ENCODE measurements at places on chromosomes 2 and 18.
A peak's percentile ranks its signal among the peaks of the same experiment; 100 is the strongest.

- no peak for DNase-seq
Measured at GRCh38 chr2:45399040-45399784, 211.9 kb downstream of the SRBD1 start.

DNA sequence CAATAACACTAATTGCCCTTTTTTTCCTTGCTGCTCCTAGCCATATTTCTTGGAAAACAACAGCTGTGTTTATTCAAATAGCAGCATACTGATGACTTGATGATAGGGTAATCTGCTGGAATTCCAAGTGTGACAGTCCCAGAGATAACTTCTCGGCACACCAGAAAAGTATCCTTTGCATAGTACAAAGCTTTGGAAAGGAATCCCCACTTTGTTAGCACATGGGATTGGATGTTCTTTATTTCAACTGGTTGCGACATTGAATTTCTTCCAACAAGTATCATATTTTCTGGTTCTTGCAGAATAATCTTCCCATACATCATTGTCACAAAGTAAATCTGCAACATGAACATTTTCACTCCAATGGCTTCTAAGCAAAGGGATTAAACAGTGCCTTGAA is 445.8 kb upstream of the ACVR2A start:
- no peak for DNase-seq

DNA sequence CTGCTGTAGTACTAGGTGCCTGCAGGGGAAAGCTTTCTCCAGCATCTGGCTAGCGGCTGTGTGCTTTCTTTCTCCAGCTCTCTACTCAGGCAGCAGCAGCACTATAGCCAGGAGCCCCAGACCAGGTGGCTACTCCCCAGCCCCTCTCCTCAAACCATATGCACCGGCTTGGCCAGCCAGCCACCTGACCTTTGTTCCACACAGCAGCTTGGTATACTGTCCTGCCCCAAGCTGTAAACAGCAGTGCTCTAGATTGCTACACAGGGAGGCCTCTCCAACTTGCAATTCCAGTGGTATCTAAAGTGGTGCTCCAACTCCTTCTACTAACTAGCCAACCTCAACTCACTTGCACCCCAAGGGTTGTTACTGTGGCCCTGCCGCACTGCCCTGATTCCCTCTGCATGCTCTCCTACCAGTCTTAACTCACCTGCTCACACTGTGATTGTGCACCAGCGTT is 19.6 kb downstream of the LDAH start:
- no peak for DNase-seq

DNA sequence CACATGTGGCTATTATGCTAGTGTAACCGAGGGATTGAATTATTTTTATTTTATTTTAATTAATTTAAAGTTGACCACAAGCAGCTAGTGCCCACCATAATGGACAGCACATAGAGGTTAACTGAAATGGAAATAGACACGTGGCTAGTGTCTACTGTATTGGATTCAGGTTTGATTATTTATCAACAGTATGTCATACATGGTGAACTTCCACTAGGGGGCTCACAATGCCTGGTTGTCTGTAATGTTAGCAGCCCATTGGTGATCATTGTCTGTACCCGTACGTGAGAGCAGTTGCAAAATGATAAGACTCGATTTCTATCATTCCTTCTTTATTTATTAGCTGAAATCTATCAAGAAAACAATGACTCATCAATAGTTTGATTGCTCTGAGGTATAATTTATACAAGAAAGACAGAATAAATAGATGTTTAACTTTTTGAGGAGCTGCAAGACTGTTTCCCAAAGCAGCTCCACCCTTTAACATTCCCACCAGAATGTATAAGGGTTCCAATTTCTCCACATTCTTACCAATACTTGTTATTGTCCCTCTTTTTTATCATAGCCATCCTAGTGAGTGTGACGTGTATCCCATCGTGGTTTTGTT is 76.5 kb downstream of the CYBRD1 start:
- DNase-seq, result no peak

GRCh38 chr2:2586931-2587330 is 255.9 kb upstream of the MYT1L start:
- DNase-seq, result no peak

GRCh38 chr2:81196383-81196851 is 891.9 kb upstream of the LRRTM1 start:
- DNase-seq, result no peak

DNA sequence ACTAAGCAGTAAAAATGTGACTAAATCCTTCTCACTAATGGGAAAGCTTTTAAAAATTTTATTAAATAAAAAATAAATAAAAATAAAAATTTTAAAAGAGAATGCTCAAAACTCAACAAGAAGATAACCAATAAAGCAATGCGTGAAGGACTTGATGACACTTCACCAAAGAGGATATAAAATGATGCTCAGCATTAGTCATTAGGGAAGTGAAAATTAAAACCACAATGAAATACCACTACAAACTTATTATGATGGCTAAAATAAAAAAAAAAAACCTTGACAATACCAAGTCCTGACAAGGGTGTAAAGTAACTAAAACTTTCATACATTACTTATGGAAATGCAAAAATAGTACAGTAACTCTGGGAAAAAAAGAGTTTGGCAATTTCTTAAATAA is 3.3 kb upstream of the WDR75 start:
- no peak for DNase-seq

- peak; percentile 68 for DNase-seq
Measured at GRCh38 chr2:6865346-6866274, at the start of gene CMPK2. Gene CMPK2, minus strand, starts transcription at chr2:6865907. Its CDS starts 211 bp downstream, at chr2:6865696.

DNA sequence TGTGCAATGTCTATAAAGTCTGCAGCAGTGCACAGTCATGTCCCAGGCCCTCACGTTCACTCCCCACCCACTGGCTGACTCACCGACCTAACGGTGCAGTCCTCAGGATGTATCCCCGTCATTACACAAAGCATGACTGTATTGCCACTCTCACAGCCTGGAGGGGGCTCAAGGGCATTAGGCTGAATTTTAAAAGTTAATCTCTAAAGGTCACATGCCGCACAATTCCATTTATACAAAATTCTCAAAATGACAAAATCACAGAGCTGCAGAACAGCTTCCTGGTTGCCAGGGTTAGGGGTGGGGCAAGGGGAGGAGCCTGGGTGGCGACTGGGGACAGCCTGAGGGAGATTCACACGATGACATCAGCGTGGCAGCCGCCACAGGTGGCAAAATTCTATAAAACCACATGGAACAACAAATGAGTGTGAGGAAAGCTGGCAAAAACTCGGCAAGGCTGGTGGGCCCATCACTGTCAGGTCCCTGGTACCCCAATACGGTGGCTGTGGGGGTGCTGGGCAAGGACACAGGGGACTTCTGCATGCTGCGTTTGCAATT is 97.6 kb downstream of the NDUFA10 start:
- DNase-seq, result peak; percentile 56

DNA sequence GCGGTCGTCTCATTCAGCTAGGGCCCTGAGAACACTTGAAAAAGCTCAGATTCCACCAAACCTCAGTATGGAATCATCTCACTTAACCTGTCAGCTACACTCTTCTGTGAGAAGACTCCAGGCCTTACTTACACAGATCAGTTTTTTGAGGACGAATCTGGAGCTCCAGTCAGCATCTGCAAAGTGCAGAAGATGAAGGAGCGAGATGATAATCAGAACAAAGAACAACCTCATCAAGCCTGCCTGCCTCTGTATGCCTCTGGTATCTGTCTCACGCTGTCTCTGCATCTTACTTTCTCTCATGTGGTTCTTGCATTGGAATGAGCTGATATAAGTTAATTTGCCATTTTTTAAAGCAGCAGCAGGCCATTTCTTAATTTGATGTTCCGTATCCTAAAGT is 444.1 kb upstream of the LRATD1 start:
- DNase-seq, result no peak

GRCh38 chr2:62578803-62579640 is 73.0 kb upstream of the TMEM17 start:
- no peak for DNase-seq

- no peak for DNase-seq
Measured at GRCh38 chr2:133223226-133223625, 345.0 kb downstream of the NCKAP5 start.

GRCh38 chr18:58755304-58756010 is 84.2 kb downstream of the MALT1 start:
- DNase-seq, result no peak

- DNase-seq, result no peak
Measured at GRCh38 chr18:56448751-56449150, 189.6 kb downstream of the TXNL1 start.

GRCh38 chr2:216215658-216216390 is 106.7 kb downstream of the XRCC5 start:
- DNase-seq, result no peak

- no peak for DNase-seq
Measured at GRCh38 chr18:56903686-56904085, 243.2 kb upstream of the BOD1L2 start.

- DNase-seq, result no peak
Measured at GRCh38 chr2:37893327-37893726, 31.8 kb upstream of the RMDN2 start.

- no peak for DNase-seq
Measured at GRCh38 chr2:165192729-165193128, 11.1 kb downstream of the SCN3A start.

DNA sequence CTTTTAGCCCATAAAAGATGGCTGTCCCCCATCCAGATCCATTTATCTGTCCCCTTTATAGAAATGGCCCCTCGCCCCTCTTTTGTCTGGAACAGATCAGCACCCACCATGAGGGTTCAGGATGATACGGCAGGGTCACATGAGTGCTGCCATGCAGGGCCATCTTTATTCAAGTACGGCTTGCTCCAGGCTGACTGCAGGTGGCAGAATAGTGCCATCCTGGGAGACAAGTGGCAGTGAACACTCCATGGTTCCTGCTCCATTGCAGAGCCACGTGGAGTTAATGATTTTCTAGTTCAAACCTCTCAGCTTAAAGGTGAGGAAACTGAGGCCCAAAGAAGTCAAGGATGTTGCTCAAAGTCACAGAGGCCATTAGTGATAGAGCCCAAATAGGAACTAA is 180.6 kb downstream of the CLIP4 start:
- DNase-seq, result no peak

- DNase-seq, result no peak
Measured at GRCh38 chr2:45040786-45041185, 31.5 kb upstream of the SIX2 start.

GRCh38 chr2:16031058-16031847 is 90.9 kb downstream of the MYCN start:
- DNase-seq, result no peak

GRCh38 chr2:203799908-203800307 is 67.7 kb upstream of the CTLA4 start:
- DNase-seq, result no peak

- no peak for DNase-seq
Measured at GRCh38 chr2:120319686-120320317, 26.1 kb upstream of the INHBB start.

- DNase-seq, result no peak
Measured at GRCh38 chr18:50706199-50706598, 113.6 kb downstream of the MRO start.

DNA sequence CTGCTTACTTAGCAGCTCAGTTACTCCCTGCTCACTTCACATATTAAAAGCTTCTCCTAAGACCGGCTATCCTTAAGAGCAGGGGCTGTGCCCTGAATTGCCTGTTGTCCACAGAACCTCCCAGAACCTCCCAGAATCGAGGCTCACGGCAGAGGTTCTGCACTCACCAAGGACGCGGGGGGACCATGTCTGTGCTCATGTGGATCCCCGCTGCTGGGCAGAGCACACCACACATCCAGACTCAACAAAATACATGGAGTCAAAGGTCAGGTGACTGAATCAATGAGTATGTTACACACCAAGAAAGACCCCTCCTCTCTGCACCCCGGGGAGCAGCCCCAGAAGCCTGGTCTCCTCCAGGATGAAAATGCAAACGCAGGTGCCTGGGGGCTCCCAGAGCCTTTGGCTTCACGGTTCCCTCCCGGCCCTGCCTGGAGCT is 149.0 kb downstream of the MBP start:
- no peak for DNase-seq

DNA sequence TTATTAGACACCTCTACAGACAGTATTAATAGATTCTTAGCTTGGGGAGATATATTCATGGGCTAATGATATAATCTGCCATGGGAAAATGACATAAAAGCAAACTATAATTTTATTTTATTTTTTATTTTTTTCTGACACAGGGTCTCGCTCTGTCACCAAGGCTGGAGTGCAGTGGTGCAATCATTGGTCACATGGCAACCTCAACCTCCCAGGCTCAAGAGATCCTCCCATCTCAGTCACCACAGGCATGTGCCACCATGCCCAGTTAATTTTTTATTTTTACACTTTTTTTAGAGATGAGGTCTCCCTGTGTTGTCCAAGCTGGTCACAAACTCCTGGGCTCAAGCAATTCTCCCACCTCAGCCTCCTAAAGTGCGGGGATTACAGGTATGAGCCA is 39.3 kb downstream of the RTN4 start:
- no peak for DNase-seq

GRCh38 chr2:172089633-172090032 is 4.3 kb downstream of the DLX1 start:
- no peak for DNase-seq

GRCh38 chr2:111186933-111187332 is 66.2 kb downstream of the BCL2L11 start:
- no peak for DNase-seq
